RPMI7951 (cell line): ENCODE measurements at places on chromosomes 2 and 18. TPM values are rescaled to one million over a fixed set of nuclear protein-coding genes. Genes with fewer than 3 reads are reported as not detected.

GRCh38 chr18:63286926-63287325, 32.6 kb downstream of the BCL2 start:
- DNase-seq, result no peak

- DNase-seq, result peak; percentile 90
Observed at GRCh38 chr2:237096911-237097310, 11.2 kb downstream of the COPS8 start.

GRCh38 chr2:19505199-19506136, 147.0 kb upstream of the OSR1 start:
- DNase-seq, result no peak

Gene TRIB2
- 132 and 150 TPM in 2 replicates for total RNA-seq
